CD4-positive, CD25-positive, alpha-beta regulatory T cell (primary cell): ENCODE measurements at places on chromosomes 2 and 18. TPM values are rescaled to one million over a fixed set of nuclear protein-coding genes. Genes with fewer than 3 reads are reported as not detected.

GRCh38 chr2:25598911-25599310 lies 74.5 kb downstream of the DTNB start:
- H3K27me3 ChIP-seq = no peaks in the 10 kb centered on the region
- H3K27ac ChIP-seq = no peak overlapping the region
- peaks cover 3% of the 10 kb centered on the region for H3K36me3 ChIP-seq
- no peak overlapping the region for H3K4me3 ChIP-seq
- DNase-seq = no peak

GRCh38 chr2:204317640-204318039 lies 227.6 kb upstream of the PARD3B start:
- no peak overlapping the region for H3K27ac ChIP-seq
- no peaks in the 10 kb centered on the region for H3K4me1 ChIP-seq
- DNase-seq = no peak
- no peaks in the 10 kb centered on the region for H3K36me3 ChIP-seq
- H3K4me3 ChIP-seq = no peak overlapping the region
- peaks cover 5% of the 10 kb centered on the region for H3K27me3 ChIP-seq

ZC3H8 gene
- 16.6 TPM for total RNA-seq

PLB1 gene
- total RNA-seq = 2.0 TPM
